ENCODE measurements at places on chromosomes 5 and 9.
A peak's percentile ranks its signal among the peaks of the same experiment; 100 is the strongest.

- DNase-seq: no peak
Observed at GRCh38 chr5:73899055-73899454, 273.1 kb downstream of the ARHGEF28 start.

- DNase-seq: no peak
Observed at GRCh38 chr5:73300337-73301207, 127.6 kb downstream of the TMEM174 start.

GRCh38 chr5:176985516-176985915 lies 21.1 kb downstream of the UIMC1 start:
- DNase-seq: no peak

GRCh38 chr5:140000332-140000731 lies 42.8 kb downstream of the NRG2 start:
- no peak for DNase-seq

DNA sequence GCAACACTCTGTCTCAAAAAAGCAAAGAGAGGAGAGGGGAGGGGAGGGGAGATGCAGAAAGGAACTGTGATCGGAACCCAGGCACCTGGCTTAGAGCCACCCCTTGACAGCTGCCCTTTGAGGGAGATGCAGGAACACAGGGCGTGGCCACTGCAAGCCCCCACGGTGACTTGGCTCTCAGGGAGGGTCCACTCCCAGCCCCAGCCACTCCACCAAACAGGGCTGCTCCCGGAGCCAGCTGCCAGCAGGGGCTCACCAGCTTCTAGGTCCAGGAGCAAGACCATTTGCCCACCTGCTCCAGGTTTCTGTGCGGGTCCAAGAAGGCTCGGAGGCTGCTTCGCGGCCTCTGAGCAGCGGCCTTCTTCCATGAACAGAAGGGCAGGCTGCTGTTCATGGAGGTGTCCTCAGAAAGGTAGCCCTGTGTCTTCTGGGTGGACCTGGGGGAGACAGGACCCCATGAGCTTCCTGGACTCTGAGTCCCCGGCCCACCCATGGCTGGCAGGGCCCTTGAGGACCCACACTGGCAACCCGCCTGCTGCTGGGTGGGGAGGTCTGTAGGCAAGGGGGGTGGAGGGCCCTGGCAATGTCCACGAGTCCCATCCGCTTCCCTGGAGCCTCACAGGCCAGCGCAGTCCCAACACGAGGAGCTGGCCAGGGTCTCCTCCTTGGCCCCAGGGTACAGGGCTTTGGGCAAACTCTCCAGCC lies 7.9 kb downstream of the C9orf50 start:
- no peak for DNase-seq

GRCh38 chr9:22990349-22990748 lies 543.7 kb downstream of the DMRTA1 start:
- DNase-seq: no peak

- DNase-seq: no peak
Observed at GRCh38 chr9:79946712-79947111, 374.9 kb downstream of the TLE4 start.

- DNase-seq: no peak
Observed at GRCh38 chr5:133269691-133270090, 217.9 kb downstream of the HSPA4 start.

DNA sequence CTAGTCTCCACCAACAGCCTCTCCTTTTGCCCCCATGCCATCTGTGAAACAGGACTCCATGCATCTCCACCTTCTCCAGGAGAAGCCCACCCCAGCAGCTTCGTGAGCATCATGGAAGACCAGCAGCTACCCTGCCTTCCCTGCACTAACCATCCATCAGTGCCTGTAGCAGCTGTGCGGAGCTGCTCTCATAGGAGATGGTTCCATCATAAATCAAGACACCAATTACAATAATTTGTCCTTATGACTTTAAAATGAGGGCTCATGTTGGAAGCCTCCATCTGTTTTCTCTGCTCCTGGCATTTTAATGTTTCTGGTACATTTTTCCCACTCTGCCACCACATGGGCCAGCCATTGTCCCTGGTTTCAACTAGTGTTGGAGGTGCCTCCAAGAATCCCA lies 69.9 kb downstream of the FGF1 start:
- no peak for DNase-seq

- no peak for DNase-seq
Observed at GRCh38 chr9:91820949-91821880, 128.8 kb downstream of the ROR2 start.

DNA sequence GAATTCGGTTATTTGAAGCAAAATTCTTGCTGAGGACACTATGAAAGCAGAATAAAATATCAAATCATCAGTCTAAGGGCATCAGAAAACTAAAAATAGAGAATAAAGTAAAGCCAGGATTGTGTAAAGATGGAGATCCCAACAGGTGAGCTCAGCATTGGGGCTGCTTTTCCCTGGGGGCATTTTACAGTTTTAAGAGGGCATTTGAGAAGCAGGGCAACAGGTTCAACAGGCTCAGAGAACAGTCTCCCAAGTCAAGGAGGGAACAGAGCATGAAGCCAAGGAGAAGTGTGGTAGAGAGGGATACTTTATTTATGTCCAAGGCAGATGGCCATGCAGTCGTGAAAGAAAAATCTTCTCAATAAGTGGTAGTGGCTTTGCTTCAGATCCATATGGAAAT lies 145.4 kb downstream of the SYK start:
- no peak for DNase-seq

DNA sequence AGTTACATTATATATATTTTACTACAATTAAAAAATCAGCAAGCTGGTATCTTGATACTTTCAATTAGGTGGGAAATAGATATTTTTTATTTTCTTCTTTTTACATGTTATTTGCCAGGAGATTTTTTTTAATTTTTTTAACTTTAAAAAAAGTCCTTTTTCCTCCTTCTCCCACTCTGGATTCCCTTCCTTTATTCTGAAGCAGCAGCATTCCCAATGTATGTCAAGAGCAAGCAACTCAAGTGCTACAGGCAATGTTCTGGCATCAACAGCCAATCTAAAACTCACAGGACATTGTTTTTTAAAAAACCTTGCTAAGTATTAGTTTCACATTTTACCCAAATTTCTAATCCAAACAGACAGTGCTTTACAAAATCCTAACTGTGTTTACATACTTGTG lies 41.4 kb downstream of the GOLPH3 start:
- DNase-seq: no peak

DNA sequence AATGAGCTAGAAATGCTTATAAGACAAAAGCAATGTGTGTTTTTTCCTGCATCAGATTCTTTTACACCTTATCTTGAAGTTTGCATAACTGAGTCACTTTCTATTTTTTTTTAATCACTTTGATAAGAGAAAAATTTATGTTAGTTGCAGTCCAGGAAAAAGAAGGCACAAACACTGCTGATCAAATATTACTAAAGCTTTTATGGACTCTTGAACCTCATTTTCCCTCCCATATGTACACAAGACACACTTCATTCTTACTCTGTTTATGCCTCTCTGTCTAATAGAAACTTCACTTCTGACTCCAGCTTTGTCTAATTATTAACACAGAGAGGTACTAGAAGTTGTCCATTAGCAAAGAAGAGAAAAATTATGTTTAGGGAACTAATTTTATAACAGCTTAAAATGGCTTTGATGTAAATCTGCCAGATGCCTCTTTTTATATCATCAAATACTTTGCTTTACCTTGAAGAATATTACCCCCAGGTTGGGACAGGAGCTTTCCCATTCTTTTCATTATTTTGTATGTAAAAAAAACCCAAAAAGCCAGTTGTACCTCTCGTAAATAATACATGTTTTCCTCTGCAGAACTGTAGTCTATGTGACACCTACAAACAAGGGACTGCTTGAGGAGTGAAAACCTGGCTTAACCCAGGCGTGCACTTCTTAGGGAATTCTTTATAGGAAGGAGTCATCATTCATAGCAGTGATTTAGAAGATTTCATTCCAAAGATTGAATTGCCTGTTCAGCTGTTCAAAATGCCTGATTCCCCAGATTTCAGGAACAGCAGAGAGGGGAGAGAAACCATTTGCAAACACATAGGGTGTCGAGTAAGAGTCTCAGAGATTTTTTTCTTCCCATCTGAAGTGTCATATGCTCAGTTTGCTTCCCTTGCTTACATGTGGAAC lies 72.6 kb downstream of the DAPK1 start:
- no peak for DNase-seq

GRCh38 chr9:78278177-78278777 lies 18.6 kb upstream of the PSAT1 start:
- DNase-seq: peak; percentile 71

GRCh38 chr9:13330396-13331004 lies 51.0 kb upstream of the MPDZ start:
- DNase-seq: no peak

DNA sequence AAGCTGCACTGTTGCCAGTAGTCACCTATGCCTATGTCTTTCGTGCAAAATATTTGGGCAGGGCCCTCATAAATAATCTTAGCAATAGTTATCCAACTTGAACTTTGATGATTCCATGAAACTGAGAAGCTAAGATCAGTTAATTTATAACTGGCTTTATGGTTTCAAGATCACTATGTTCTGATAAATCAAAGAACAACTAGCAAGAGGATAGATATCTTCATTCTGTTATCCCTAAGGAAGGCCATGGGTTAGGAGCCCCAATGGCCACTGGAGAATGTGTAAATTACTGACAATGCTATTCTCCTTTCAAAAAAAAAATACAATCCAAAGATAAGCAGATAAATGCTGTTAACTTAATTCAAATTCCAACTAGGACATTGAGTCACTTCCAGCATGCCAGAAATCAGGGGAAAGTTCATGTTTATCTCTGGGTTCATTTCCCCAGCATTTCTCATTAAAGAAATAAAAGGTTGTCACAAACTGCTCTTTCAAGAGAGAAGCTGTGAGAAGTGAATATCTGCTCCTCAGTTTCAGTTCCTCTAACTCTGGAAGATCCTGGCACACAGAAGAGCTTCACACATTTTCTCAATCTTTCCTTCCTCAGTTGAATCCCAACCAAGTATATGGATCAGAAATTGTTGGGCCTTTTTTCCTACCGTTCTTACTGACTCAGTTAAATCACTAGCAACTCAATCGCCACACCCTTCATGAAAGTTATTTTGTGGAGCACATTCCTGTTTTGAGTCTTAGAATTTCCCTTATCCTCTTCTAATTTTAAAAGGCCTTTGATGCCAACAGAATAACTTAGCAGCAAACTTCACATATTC lies 59.6 kb upstream of the SLC1A1 start:
- no peak for DNase-seq

DNA sequence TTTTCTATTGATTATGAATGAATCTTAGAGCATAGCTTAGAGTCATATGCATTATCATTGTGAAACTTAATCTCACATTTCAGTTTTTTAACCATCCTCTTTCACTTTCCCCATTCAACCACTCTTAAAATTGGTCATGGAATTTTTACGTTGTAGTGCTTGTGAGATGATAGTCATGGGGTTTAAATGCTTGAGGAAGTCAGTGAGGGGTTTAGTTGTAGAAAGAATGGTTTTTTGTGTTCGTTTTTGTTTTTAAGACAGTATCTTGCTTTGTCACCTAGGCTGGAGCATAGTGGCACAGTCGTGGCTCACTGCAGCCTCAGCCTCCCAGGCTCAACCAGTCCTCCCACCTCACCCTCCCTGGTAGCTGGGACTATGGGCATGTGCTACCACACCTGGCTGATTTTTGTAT lies 19.6 kb downstream of the UGCG start:
- no peak for DNase-seq

DNA sequence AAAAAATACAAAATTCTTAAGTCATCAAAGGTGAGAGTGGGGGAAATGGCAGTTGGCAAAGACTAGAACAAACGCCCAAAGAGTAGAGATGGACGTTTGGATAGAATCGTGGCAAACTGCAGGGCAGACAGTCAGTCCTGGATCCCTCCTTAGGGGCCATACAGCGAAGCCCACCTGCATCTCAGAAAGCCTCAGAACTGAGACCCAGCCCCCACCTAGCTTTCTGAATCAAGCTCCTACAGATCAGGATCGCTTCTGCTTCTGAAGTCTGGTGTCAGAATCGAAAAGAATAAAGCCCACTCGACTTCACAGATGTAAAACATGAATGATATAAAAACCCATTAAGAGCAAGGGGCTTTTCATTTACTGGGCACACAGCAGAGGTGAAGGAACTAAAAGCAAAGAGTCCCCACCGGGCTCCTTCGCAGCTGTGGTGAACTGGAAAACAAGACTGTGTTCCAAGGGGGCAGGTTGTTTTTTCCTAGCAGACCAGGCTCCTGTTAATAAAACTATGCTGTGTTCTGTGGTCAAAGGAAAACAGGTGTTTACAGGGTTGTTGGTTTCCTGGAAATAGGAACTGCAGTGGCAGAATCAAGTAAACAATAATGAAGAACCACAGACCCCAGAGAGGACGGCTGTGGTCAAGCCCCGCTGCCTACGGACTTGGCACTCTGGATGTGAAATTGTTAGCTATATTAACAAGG lies 91.8 kb downstream of the TLE1 start:
- DNase-seq: no peak

GRCh38 chr5:52491818-52492217 lies 295.9 kb upstream of the ITGA1 start:
- DNase-seq: no peak

- no peak for DNase-seq
Observed at GRCh38 chr9:91896097-91896496, 53.9 kb downstream of the ROR2 start.

DNA sequence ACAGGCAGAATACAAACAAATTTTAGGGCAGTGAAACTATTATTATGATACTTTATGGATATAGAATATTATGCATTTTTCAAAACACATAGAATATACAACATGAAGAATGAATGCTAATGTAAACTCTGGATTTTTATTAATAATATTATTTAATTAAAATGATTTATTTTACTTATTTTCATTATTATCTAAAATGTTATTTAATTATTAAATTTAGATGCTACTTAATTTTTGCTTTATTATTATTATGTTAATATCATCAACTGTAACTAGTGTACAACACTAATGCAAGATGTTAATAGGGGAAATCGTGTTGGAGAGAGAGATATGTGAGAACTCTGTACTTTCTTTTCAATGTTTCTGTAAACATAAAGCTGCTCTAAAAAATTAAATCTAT lies 39.3 kb upstream of the TENT4A start:
- DNase-seq: no peak

GRCh38 chr5:125257057-125257972 lies 510.9 kb upstream of the ZNF608 start:
- DNase-seq: peak; percentile 11

GRCh38 chr9:91029650-91030361 lies 228.2 kb downstream of the SYK start:
- DNase-seq: no peak

DNA sequence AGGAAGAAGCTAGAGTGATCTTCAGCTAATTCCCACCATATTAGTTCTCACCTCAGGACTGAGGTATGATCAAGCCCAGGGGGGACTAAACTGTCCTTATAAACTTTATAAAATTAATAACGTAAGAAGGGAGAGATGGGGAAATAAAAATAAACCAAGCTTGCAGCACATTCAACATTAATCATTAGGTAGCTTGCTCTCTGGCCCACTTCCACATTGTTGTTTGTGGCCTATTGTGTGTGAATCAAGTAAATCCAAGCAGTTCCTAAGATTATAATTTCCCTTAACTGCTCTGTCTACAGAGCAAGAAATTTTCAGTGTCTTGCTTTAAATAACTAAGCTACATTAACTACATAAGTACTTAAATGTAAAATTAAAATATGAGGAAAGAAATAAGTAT lies 131.3 kb upstream of the ABCA1 start:
- DNase-seq: no peak

Data from GM04504 (cell line).